ENCODE measurements at places on chromosomes 12 and 14. TPM values are rescaled to one million over a fixed set of nuclear protein-coding genes. Genes with fewer than 3 reads are reported as not detected.

GRCh38 chr12:114903083-114903691 lies 219.2 kb upstream of the TBX3 start:
- no peak for DNase-seq

DNA sequence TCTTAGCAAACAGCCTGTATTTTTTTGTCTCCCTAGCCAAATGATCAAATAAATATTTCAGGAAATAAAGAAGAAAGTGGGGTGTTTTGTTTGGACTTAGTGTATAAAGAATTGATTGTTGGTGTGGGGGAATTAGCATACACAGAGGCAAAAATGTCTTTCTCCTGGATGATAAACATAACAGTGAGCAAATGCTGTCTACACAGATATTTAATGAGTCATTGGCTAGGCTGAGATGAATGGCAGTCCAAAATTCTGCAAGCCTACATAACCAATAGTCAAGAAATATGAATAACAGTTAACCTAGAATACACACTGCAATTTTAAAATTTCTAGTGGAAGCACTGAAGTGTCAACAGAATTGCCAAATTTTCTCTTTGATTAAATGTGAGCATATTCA lies 35.8 kb downstream of the MYF5 start:
- DNase-seq = no peak

The MYF5 gene
- total RNA-seq = not detected

- DNase-seq = peak; percentile 57
Observed at GRCh38 chr12:52213564-52214420, 19.3 kb upstream of the KRT7 start.

Measured in pulmonary artery endothelial cell (primary cell).